ENCODE measurements at places on chromosomes 6 and 20.

- DNase-seq = no peak
These were observed 11.1 kb upstream of the ITPR3 start for GRCh38 chr6:33610067-33610466.

DNA sequence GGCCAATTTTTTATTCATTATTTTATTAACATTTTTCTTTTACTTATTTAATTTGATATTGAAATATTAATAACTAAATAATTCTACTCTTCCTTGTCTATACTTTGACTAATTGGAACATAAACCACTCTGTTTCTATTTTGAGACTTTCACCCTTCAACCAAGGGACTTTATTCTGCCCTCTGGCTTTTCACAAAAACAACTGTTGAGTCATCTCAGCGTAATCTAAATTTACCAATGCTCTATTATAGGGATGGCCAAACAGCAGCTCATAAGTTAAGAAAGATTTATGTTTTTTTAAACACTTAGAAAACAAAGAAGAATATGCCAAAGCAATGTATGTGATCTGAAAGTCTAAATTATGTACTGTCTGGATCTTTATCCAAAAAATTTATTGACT lies 46.7 kb downstream of the DOP1A start:
- DNase-seq = no peak

GRCh38 chr6:14981960-14982359 lies 263.9 kb upstream of the JARID2 start:
- DNase-seq = no peak

DNA sequence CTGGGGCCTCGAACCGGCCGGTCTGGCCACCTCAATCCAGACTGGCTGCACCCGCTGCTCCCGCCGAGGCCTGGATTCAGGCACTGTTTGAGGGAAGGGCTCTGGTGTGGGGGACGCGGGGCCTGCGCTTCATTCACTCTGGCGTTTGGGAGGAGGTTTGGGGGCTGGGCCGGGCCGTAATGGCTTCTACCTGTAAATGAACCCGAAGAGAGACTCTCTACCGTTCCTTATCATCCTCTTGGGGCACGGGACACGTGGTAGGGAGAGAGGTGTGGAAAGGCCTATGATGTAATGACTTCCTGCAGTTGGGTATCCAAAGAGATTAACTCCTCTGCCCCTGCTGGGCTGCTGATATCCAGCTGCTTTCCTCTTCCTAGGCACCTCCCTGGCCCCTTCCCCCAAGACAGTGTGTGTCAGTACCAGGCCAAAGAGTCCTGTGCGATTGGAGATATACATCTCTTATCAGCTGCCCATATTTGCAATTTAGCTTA lies 1.8 kb downstream of the FOXO3 start:
- DNase-seq = peak; percentile 68

- DNase-seq = no peak
These were observed 95.0 kb upstream of the MLN start for GRCh38 chr6:33898771-33899170.

GRCh38 chr6:138290423-138290962 lies 72.2 kb upstream of the PBOV1 start:
- no peak for DNase-seq

- no peak for DNase-seq
These were observed 66.8 kb upstream of the THEMIS start for GRCh38 chr6:127967708-127968107.

GRCh38 chr6:163132050-163132750 lies 282.3 kb upstream of the QKI start:
- no peak for DNase-seq

DNA sequence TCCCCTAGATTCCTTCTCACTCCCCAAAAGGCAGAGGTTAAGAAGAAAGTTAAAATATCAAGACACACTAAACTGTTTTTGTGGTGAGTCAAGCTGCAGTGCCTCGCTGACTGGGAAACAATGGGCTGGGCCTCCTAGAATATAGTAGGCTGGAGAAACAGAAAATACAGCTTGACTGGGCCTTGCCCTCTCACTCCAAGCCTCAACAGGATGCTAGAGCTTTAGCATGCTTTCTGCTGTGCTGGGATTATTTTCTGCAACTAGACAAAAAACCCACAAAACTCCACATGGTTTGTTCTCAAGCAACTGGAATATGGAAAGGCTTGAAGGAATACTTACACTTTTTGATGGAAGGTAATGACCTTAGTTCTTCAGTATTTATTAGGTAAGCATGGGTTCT lies 27.9 kb downstream of the FOXO3 start:
- DNase-seq = no peak

GRCh38 chr6:14367296-14367695 lies 249.7 kb downstream of the CD83 start:
- no peak for DNase-seq

GRCh38 chr6:90701146-90701781 lies 114.4 kb upstream of the MAP3K7 start:
- no peak for DNase-seq
